ENCODE measurements at places on chromosomes 1 and 21.

GRCh38 chr1:114718661-114719423 lies 2.3 kb upstream of the NRAS start:
- no peak for DNase-seq

DNA sequence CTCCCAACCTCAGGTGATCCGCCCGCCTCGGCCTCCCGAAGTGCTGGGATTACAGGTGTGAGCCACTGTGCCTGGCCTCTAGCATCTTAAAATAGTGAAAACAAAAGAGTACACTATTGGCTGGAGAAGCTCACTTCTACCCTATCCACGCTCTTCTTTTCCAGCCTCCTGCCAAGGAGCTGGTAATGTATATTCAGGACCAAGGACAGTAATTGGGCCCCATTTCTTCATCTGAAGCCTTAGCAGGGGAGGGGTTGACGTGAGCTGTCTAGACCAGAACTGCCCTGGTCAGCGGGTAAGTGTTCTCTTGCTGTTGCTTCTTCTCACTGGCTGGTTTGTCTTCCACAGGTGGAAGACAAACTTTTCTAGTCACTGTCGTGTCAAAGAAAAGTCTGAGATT lies 70.2 kb downstream of the DNM3 start:
- DNase-seq = no peak

DNA sequence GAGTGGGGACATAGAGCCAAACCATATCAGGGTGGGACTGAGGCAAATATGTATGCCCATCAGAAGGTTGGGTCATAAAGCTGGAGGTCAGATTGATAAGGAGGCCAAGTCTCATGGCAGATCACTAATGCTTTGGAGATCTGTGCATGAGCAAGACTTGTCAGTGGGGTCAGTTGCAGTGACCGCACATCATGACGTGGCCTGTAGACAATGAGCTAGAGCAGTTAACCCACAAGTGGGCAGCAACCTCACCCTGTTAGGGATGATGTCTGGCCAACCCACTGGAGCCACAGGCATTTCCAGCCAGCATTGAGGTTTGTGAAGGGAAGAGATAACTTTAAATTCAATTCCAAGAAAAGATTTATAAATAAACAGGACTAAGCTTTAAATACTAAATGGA lies 66.7 kb downstream of the XCL1 start:
- DNase-seq = no peak

GRCh38 chr1:47592296-47593012 lies 154.6 kb downstream of the FOXD2 start:
- peak; percentile 47 for DNase-seq

DNA sequence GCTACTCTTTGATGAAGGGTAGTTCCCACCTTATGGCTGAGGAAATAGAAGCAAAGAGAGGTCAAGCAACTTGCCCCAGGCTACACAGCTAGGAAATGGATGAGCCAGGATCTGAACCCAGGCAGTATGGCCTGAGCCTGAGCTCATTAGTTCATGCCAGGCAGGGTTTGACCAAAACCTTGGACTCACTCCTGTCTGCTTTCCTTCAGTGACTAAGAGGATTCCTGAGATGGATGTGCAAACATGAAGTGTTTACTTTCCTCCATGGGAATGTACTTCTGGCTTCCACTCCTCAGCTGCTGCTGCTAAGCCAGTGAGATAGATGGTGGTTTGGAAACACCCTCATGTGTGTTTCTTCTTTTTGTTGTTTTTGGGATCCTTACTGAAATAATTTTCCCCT lies 35.1 kb upstream of the ERRFI1 start:
- DNase-seq = no peak

Measured in activated CD8-positive, alpha-beta memory T cell treated with anti-CD3 and anti-CD28 coated beads for 24 hours (primary cell).